Keratinocyte (primary cell): ENCODE measurements at places on chromosomes 1 and 21. TPM values are rescaled to one million over a fixed set of nuclear protein-coding genes. Genes with fewer than 3 reads are reported as not detected.

- no peak for DNase-seq
Measured at GRCh38 chr1:155091071-155092051, 12.7 kb downstream of the EFNA3 start.

GRCh38 chr1:151577173-151577572 lies 34.7 kb upstream of the SNX27 start:
- no peak for DNase-seq

- no peak for DNase-seq
Measured at GRCh38 chr1:172897738-172898137, 153.0 kb downstream of the TNFSF18 start.

DNA sequence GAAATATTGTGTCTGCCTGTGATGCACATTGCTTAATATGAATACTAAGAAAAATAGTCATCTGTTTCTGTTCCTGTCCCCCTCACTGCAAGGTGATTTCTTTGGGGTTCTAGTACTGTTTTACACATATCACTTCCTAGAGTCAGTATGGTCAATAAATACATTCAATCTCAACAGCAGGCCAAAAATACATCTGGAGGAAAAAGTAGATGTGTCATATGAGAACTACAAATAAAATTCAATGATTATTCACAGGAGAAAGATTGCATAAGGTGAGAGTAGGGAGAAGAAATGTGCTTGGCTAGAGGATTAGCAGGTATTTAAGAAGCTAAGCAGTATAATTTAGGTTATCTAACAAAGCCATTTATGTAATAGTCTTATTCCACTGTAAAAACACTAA lies 45.3 kb upstream of the SAMSN1 start:
- DNase-seq, result no peak

- no peak for DNase-seq
Measured at GRCh38 chr1:230895452-230895851, 27.1 kb upstream of the C1orf198 start.

The PPP1R8 gene
- polyA plus RNA-seq, result 47.3 to 56.2 TPM (median 48.2 TPM) in 3 replicates

DNA sequence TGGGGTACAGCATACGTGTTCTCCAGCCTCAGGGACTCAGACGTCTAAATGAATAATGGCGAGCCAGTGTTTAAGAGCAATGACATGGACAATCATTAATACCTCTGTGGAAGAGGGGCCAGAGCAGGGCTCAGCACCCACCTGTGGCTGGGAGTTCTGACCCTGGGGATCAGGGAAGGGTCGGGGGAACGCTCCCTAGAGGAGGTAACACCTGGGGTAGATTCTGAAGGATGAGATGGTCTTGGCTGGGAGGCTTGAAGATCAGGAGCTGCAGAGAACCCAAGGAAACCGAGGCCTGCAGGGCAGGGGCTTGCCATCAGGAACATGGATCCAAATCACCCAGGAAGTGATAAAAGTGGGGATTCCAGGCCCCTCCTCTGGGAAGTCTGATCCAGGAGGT lies 138.2 kb upstream of the RUNX3 start:
- no peak for DNase-seq

The KCNN3 gene
- 0.03 to 0.05 TPM (median 0.03 TPM) in 3 replicates for polyA plus RNA-seq

GRCh38 chr1:222136869-222137268 lies 395.0 kb upstream of the DUSP10 start:
- no peak for DNase-seq

GRCh38 chr1:23558140-23558871 lies 995 bp downstream of the ID3 start:
- DNase-seq, result no peak

DNA sequence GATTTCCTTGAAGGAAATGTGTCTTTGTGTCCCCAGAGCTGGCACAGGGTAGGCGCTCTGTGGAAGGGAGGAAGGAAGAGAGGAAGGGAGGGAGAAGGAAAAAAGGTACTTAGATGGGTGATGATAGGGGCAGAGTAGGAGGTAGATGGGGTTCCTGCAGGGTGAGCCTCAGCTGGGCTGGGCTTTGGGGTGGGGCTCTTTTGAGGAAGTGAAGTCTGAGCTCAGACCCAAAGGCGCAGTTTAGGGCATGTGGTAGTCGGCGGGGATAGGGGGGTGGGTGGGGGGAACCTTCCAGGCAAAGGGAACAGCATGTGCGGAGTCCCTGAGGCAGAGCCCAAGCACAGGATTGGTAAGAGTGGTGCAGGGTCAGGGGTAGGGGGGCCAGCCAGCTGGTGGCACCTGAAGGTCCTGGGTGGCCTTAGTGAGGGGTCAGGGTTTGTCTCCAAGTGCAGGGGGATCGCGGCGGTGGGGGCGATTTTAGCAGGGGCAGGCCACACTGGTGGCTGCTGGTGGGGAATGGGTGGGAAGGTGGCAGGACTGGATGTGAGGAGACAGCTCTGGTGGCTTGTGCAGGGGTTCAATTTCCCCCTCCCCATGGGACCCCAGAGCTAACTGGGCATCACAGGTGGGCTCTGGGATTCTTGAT lies 8.4 kb upstream of the HTR6 start:
- no peak for DNase-seq

GRCh38 chr1:162881590-162881989 lies 20.6 kb upstream of the CCDC190 start:
- DNase-seq, result no peak

GRCh38 chr1:4149831-4150230 lies 249.8 kb upstream of the C1orf174 start:
- DNase-seq, result no peak

The CR1L gene
- polyA plus RNA-seq, result not detected in 3 replicates

DNA sequence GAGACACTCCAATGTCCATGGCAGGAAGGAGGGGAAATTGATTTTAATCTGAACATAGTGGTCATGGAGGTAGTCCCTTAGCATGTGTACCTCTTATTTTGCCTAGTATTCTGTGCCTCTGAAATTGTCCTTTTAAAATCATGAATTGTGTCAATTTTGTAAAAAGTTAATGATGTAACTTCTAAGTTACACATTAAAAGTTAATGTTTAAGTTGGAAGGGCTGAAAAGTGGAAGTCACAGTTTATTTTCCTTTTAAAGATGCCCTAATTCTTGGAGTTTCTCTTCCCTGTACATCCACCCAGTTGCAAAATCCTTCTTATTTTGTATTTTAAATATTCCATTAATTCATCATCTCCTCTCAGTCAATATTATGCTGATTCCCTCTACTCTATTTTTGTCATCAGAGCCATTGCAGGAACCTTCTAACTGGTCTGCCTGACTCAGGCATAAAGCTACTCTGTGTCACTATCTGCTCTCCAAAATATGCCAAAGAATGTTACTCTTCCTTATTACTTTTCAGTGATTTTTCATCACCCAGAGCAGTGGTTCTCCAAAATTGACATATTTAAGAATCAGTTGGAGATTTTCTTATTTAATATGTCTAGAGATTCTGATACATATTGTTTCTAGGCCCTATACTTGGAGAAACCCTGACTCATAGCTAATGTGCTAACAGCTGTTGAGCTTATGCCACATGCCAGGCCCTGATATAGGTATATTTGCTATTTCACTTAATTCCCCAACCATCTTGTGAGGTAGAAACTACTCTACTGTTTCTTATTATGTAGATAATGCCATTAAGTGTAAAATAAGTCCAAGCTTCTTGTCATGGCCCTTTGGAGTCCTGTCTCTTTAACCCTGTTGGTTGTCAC lies 5.1 kb downstream of the HOOK1 start:
- DNase-seq, result no peak

The C8B gene
- 0.04 to 0.09 TPM (median 0.05 TPM) in 3 replicates for polyA plus RNA-seq

DNA sequence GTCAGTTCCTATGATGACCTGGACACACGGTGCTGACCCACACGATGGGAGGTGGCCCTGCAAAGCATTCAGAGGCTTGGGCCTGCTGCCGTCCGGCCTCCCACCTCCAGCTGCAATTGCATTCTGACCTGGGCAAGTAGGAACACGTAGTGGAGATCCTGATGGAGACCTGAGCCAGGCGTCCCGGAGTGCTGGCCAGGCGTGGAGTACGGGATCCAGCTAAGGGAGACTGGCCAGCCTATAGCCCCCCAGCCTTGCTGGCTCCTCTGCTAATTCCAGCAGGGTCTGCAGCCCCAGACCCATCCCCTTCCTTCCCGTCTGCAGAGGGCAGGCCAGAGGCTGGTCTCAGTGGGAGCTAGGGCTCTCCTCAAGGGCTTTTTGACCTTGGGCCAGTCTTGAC lies 11.2 kb downstream of the CD46 start:
- DNase-seq, result no peak

DNA sequence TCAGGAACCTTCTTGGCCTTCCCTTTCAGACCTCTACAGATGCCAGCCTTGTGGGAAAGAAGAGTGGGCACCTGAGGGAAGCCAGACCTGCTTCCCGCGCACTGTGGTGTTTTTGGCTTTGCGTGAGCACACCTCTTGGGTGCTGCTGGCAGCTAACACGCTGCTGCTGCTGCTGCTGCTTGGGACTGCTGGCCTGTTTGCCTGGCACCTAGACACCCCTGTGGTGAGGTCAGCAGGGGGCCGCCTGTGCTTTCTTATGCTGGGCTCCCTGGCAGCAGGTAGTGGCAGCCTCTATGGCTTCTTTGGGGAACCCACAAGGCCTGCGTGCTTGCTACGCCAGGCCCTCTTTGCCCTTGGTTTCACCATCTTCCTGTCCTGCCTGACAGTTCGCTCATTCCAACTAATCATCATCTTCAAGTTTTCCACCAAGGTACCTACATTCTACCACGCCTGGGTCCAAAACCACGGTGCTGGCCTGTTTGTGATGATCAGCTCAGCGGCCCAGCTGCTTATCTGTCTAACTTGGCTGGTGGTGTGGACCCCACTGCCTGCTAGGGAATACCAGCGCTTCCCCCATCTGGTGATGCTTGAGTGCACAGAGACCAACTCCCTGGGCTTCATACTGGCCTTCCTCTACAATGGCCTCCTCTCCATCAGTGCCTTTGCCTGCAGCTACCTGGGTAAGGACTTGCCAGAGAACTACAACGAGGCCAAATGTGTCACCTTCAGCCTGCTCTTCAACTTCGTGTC lies 995 bp upstream of the ZBTB48 start:
- DNase-seq, result no peak

The KCNJ15 gene
- 65.9 to 76.3 TPM (median 71.6 TPM) in 3 replicates for polyA plus RNA-seq

DNA sequence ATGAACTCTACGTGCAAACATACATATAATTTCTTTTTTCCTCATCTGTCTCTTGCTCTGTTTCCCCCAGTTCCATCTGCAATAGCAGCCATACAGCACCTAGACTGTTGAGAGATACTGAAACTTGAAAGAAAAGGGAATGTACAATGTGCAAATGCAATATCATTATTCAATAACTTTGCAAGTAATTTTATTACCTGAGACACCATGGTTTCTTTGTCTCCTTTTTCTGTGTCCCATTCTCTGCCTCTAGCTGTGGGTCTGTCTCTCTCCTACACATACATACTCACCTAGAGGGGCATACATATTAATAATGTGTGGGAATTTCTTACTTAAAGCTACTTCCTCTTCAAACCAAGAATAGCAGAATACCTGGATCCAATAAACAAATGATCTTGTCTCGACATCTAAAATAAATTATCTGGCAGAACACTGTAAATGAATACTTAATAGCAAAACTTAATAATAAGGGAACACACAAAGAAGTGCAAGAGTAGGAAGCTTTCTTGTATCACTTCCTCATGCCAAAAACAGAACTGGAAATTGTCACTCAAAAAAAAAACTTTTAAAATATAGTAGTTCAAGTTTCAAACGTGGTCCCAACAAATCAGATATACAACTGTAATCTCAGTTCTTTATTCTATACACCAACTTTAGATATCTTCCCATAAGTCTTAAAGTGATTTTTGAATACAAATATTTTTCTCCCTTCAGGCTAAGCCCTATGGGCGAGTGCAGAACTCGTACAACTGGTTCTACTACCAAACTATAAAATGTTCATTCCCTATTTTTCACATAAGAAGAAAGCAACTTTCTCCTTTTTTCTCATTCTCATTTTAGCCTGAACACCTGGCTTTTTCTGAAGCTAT lies 194.6 kb downstream of the NRIP1 start:
- DNase-seq, result no peak

DNA sequence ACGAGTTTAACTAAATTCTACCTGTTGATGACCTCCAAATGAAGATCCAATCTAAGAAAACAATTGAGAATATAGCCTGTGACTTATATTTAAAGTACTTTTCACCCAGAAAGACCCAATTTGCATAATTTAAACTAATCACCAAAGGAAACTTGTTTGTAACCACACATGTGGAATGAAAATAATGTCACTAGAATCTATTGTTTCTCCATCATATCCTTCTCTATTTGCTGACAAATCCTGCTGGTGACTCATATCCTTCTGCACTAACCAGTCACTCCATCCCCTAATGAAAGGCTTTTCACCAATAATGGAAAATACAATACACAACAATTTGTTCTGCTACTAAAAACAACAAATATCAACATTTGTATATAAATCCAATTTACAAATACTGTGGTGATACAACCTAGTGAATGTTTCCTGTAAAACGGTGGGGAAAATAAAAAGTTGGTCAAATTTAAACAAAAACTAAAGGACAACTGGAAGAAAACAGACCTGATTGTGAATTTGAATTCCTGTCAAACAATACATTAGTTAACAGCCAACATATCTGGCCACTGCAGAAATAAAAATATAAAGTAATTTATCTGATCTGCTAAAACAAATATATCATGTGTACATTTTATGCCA lies 6.5 kb downstream of the PTP4A2 start:
- no peak for DNase-seq

DNA sequence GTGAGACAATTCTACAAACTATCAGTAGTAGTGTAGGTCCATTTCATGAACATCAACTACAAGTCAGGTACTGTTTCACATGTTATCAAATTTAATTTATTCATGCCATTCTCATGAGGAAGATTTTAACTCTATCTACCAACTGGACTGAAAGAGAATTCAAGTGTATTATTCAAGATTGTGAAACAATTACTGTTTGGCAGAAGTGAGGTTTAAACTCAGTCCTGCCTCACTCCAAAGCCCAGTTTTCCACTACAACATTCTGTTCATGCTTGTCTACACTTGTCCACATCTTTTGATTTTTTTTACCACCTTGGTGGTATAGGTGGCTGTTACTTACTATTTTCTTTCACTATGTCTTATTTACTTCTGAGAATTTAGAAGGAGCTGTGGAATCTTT lies 272.9 kb downstream of the TGFB2 start:
- no peak for DNase-seq

The SLC44A3 gene
- 5.3 to 8.9 TPM (median 7.3 TPM) in 3 replicates for polyA plus RNA-seq

DNA sequence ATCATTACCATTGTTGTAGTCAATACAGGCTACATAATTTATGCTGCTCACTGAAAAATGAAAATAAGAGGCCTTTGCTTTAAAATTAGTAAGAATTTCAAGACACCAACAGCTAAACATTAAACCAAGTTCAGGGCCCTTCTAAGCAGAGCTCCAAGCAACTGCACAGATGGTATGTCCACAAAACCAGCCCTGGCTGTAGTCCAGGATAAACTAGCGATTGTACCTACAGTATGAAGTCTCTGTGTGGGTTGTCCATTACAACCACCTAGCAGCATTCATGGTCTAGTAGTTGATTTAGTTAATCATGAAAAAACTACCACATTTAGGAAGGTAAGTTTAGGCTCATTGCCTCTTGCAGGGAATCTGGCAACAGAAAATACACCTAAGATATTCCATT lies 35.3 kb downstream of the CLCA4 start:
- DNase-seq, result no peak
